Liver (tissue), 10 donors: ENCODE measurements at places on chromosomes 2 and 18. TPM values are rescaled to one million over a fixed set of nuclear protein-coding genes. Genes with fewer than 3 reads are reported as not detected.

The ITPRIPL1 gene
- total RNA-seq = 0.33 TPM

The CFC1 gene
- not detected for total RNA-seq

The UGT1A4 gene
- not detected for total RNA-seq

The IL1RL2 gene
- 0.98 TPM for total RNA-seq

The PLEK gene
- total RNA-seq = 40.6 TPM

The ZSWIM2 gene
- total RNA-seq = not detected

The SLC66A3 gene
- 11.5 TPM for total RNA-seq

The BMP10 gene
- 9.5 TPM for total RNA-seq

GRCh38 chr2:149924028-149924427 lies 336.5 kb upstream of the MMADHC start:
- H3K4me1 ChIP-seq = no peaks in the 10 kb centered on the region
- H3K36me3 ChIP-seq = no peaks in the 10 kb centered on the region
- H3K27me3 ChIP-seq = no peaks in the 10 kb centered on the region
- no peak for DNase-seq
- no peak overlapping the region for H3K27ac ChIP-seq
- H3K4me3 ChIP-seq = no peak overlapping the region

DNA sequence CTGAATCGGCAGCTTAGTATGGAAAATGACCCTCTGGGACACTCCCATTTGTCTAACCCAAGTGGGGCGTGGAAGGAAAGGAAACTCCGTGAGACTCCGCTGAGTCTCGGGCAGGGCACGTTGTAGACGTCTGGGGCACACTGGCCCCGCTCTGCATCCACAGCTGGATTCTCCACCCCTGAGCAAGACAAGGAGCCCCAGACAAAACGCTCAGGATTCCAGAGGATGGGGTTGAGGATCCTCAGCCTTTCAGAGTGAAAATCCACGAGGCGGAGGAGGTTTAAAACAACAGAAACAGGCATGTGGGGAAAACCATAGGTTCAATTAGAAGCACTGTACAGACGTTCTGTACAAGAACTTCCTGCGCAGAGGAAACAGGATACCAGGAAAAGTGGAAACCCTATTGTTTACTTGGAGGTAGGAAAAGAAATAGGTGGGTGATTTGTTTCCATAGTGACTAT lies 124.9 kb upstream of the ZNF236 start:
- no peaks in the 10 kb centered on the region for H3K27me3 ChIP-seq
- DNase-seq = no peak
- no peak overlapping the region for H3K27ac ChIP-seq
- no peaks in the 10 kb centered on the region for H3K36me3 ChIP-seq

DNA sequence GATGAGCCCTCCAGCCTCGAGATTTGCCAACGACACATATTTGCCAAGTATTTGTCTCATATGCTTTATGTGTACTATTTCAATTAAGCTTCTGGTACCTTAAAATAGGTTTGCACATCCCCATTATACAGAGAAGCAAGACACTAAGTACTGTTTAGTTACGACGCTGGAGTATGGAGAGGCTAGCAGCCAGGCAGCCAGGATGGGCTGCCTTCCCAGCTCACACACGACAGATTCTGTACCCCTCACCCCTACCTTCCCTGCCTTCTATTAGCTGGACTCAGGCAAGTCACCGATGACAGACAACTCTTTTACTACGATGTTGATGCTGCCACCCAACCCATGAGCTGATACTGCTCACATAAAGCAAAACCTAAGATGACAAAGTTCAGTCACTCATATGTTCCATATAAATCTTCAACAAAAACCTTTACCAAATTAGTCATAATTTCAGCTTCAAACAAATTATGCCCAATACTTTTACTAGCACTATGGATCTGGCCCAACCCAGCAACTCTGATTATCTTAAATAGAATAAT lies 17.0 kb downstream of the PDIA6 start:
- no peak overlapping the region for H3K27ac ChIP-seq
- peaks cover 58% of the 10 kb centered on the region for H3K36me3 ChIP-seq
- H3K27me3 ChIP-seq = no peaks in the 10 kb centered on the region
- no peaks in the 10 kb centered on the region for H3K4me1 ChIP-seq

DNA sequence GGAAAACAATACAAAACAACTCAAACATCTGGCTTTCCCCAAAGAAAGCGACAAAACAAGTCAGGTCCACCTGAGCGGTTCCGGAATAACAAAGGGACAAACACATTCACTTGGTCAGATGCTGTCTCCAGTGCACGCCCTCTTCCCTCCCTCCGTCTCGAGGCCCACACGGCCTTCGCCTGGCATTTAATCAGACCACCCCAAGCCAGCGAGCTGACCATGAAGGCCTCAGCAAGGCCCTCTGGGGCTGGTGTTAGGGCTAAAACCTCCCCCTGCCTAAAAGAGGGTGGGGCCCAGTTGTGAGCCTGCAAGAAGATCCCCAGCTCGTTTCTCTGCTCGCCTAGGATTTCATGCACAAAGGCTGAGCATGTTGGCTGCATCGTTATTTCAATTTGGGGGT lies 180.3 kb downstream of the EIPR1 start:
- H3K27me3 ChIP-seq = no peaks in the 10 kb centered on the region
- peaks cover 16% of the 10 kb centered on the region for H3K36me3 ChIP-seq
- H3K4me3 ChIP-seq = no peak overlapping the region
- DNase-seq = no peak
- no peak overlapping the region for H3K27ac ChIP-seq
- no peaks in the 10 kb centered on the region for H3K4me1 ChIP-seq

DNA sequence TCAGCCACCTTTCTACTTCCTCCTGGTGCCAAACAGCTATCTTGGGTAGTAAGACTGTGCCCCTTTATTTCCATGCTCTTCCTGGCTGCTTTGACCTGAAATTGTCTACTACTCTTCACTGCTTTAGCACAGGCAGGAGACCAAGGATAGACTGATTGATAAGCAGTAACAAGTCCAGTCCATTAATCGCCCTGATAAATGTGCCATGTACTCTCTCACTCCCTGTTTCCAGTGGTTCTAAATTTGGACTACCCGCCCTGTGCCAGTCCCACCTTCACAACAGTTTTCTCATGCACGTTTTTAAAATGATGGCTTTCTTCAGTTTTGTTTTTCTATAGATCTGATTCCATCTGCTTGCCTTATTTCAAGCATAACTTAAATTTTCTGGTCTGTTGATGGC lies 189.6 kb upstream of the RBMS1 start:
- no peak for DNase-seq
- H3K27me3 ChIP-seq = no peaks in the 10 kb centered on the region
- H3K4me1 ChIP-seq = no peaks in the 10 kb centered on the region
- H3K36me3 ChIP-seq = no peaks in the 10 kb centered on the region
- H3K27ac ChIP-seq = no peak overlapping the region

- no peaks in the 10 kb centered on the region for H3K36me3 ChIP-seq
- H3K4me3 ChIP-seq = no peak overlapping the region
- H3K4me1 ChIP-seq = no peaks in the 10 kb centered on the region
These were observed 118.7 kb upstream of the DNMT3A start for GRCh38 chr2:25460261-25460905.

- H3K4me1 ChIP-seq = no peaks in the 10 kb centered on the region
- no peak overlapping the region for H3K27ac ChIP-seq
- H3K27me3 ChIP-seq = peaks cover 6% of the 10 kb centered on the region
- no peak overlapping the region for H3K4me3 ChIP-seq
- no peaks in the 10 kb centered on the region for H3K36me3 ChIP-seq
- DNase-seq = no peak
These were observed 7.0 kb upstream of the SOX11 start for GRCh38 chr2:5685225-5685624.

DNA sequence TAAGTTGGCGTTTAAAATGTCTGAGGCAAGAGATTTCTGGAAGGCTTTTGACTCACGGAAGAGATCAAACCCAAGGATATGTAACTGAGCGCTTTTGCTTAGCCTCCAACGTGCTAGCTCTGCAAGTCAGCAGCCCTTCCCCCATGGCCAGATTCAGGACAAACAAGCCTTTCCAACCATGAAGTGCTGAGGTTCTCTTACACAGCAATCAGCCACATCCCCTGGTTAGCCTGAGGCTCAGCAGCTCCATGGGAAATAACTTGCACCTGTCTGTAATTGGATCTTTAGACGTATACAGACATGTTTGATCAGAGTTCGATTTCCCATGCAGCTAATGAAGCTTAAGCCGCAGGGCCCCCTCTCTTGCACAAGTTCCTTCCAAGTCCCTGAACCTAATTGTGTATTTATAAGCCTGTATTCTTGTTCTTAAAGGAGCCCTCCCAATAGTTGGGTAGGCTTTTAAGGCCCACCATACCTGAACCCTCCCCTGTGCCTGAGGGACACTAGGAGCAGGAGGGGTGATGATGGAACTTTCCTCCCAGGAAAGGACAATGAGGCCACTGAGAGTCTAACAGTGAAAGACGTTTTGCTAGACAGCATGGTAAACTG lies 2.1 kb upstream of the TMEM131 start:
- no peak overlapping the region for H3K4me3 ChIP-seq
- peaks cover 13% of the 10 kb centered on the region for H3K4me1 ChIP-seq
- no peaks in the 10 kb centered on the region for H3K27me3 ChIP-seq
- no peak for DNase-seq
- H3K36me3 ChIP-seq = no peaks in the 10 kb centered on the region

DNA sequence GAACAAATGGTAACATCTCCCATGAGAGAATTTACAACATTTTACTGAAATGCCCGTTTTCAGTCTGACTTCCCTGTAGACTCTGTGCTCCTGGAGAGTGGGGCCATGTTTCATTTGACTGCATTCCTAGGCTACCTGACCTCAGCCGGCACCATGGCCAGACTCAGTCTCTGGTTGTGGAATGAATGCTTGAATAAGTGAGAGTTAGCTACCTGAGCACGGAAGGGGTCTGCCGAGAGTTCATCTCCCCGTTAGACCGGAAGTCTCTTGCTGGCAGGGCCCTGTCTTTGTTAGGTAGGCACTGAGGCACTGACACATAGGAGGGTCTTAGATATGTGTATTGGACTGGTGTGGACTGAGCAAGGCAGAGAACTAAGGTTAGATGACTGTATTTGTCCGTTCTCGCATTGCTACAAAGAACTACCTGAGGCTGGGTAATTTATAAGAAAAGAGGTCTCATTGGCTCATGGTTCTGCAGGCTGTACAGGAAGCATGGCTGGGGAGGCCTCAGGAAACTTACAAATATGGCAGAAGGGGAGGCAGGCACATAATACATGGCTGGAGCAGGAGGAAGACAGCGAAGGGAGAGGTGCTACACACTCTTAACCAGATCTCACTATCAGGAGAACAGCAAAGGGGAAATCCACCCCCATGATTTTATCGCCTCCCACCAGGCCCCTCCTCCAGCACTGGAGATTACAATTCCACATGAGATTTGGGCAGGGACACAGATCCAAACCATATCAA lies 271.2 kb downstream of the GLI2 start:
- no peaks in the 10 kb centered on the region for H3K36me3 ChIP-seq
- no peak overlapping the region for H3K27ac ChIP-seq
- H3K4me3 ChIP-seq = no peak overlapping the region
- no peaks in the 10 kb centered on the region for H3K4me1 ChIP-seq
- no peaks in the 10 kb centered on the region for H3K27me3 ChIP-seq
- DNase-seq = peak; percentile 3

GRCh38 chr2:165796819-165797530 lies 2.9 kb upstream of the GALNT3 start:
- H3K4me3 ChIP-seq = no peak overlapping the region
- H3K27ac ChIP-seq = no peak overlapping the region
- peaks cover 17% of the 10 kb centered on the region for H3K4me1 ChIP-seq

- no peak for DNase-seq
- H3K27ac ChIP-seq = no peak overlapping the region
These were observed 999.6 kb downstream of the SUCLG1 start for GRCh38 chr2:83459456-83459855.

GRCh38 chr2:96181529-96181928 lies 27.1 kb downstream of the STARD7 start:
- no peaks in the 10 kb centered on the region for H3K27me3 ChIP-seq
- no peaks in the 10 kb centered on the region for H3K4me1 ChIP-seq
- H3K4me3 ChIP-seq = no peak overlapping the region
- no peak overlapping the region for H3K27ac ChIP-seq
- DNase-seq = no peak

DNA sequence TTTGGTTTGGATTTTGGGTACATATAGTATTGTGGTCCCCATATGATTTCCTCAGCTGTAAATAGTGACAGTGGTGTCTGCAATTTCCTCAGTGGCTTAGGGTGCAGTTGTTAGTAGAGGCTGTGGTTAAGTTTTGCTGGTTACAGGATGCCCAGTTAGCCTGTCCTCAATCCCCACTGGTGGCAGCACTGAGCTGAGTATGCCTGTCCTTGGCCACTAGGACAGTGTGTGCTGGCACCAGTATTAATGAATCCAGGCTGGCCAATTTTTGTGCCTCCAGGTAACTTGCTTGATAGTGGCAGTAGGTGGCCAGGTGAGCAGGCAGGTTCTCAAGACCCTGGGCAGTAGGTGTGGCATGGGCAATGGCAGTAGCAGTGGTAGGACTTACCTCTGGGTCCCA lies 973.1 kb downstream of the TMEM182 start:
- no peaks in the 10 kb centered on the region for H3K27me3 ChIP-seq
- no peak overlapping the region for H3K27ac ChIP-seq
- H3K4me3 ChIP-seq = no peak overlapping the region
- H3K4me1 ChIP-seq = no peaks in the 10 kb centered on the region
- no peaks in the 10 kb centered on the region for H3K36me3 ChIP-seq

DNA sequence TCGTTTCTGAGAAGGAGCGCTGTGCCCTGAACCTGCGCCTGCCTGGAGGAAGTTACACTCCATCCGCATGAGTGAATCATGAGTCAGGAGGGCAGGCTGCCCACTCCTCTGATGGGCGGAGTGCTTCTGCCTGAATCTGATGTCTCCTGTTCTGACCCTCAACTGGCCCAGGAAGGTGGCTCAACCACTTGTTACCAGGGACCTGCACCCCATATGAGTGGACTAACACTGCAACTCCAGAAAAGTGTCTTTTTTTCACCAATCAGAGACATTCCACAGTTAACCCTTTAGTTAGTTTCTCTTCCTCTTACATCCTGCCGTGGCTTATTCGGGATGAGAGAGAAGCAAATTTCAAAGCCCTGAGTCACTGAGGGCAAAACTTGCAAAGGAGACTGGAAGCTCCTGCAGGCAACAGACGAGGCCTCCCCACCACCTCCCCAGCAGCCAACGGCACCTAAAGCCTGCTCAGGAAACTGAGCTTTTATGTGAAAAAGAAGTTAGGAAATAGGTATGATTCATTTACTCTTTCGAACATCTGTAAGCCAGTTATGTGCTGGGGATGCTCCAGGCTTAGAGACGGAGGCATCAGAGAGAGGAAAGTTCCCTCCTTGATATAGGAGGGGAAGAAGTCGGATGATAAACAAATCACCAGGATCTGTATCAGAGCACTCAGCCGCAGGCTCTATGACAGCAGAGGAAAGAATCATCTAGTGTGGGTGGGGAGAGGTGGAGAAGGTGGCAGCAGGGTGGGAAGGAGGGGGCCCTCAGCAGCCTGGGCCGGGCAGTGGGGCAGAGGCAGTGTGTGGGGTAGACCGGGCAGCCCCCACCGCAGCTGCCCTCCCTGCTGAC lies 30.9 kb downstream of the MBP start:
- H3K27me3 ChIP-seq = no peaks in the 10 kb centered on the region
- no peak for DNase-seq
- H3K36me3 ChIP-seq = peaks cover 3% of the 10 kb centered on the region
- no peak overlapping the region for H3K4me3 ChIP-seq
- H3K27ac ChIP-seq = peak overlapping the region; percentile 63
